ENCODE measurements at places on chromosomes 6 and 20. TPM values are rescaled to one million over a fixed set of nuclear protein-coding genes. Genes with fewer than 3 reads are reported as not detected.

PGBD1 gene
- total RNA-seq, result 8.7 TPM

RAET1L gene
- not detected for total RNA-seq

REM1 gene
- total RNA-seq, result not detected

BPIFB4 gene
- not detected for total RNA-seq

TUBB1 gene
- not detected for total RNA-seq

GNMT gene
- 0.56 TPM for total RNA-seq

RIPPLY2 gene
- 0.88 TPM for total RNA-seq

HSPA12B gene
- total RNA-seq, result 1.4 TPM

TRIM10 gene
- total RNA-seq, result not detected

ZNF341 gene
- total RNA-seq, result 6.6 TPM

HFE gene
- 1.2 TPM for total RNA-seq

ZNF165 gene
- 7.1 TPM for total RNA-seq

CNKSR3 gene
- total RNA-seq, result 8.0 TPM
